ENCODE measurements at places on chromosomes 12 and 14.

DNA sequence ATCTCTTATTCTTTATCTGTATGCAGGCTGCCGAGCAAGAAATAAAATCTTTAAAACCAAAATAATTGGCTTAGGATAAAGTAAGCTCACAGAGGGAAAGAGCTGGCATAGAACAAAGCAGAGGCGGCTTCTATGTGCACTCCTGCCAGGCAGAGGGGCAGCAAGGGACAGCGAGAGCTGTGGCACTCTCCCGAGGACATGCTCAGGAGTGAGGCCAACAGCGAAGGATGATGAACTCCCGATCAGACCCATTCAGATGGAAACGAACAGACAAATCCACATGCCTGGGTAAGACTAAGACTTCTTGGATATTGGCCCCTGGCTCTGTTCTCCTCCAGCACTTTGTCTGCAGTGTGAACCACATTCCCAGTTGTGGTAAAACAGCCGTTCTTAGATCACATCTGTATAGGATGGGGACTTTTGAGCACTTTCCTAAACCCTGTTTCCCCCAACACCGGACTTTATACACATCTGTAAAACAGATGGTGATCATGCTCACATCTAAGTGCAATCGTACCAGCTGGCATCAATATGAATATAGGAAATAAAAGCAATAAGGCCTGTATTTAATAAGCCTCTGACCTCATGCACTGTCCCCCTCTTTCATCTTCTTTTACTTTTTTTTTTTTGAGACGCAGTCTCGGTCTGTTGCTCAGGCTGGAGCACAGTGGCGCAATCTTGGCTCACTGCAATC, 134.1 kb downstream of the PPM1H start:
- DNase-seq: no peak

GRCh38 chr12:29530436-29530835, 33.0 kb upstream of the OVCH1 start:
- DNase-seq: no peak

DNA sequence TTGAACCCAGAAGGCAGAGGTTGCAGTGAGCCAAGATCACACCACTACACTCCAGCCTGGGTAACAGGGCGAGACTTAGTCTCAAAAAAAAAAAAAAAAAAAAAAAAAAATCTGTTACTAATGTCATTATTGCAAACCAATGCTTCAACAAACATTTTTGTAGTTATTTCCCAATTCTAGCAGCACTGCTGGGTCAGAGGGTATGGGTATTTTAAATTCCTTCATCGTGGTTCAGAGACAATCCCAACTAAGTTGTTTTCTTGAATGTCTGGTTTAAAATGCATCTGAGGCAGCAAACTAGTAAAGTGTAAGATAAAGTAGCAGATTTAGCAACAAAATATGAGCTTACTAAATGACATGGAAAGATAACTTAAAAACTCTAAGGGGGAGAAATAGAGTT, 65.6 kb downstream of the FERMT2 start:
- no peak for DNase-seq

GRCh38 chr14:105480807-105481801, 5.6 kb upstream of the CRIP1 start:
- DNase-seq: peak; percentile 28

- DNase-seq: no peak
Measured at GRCh38 chr14:58662018-58662417, 24.3 kb downstream of the DACT1 start.

DNA sequence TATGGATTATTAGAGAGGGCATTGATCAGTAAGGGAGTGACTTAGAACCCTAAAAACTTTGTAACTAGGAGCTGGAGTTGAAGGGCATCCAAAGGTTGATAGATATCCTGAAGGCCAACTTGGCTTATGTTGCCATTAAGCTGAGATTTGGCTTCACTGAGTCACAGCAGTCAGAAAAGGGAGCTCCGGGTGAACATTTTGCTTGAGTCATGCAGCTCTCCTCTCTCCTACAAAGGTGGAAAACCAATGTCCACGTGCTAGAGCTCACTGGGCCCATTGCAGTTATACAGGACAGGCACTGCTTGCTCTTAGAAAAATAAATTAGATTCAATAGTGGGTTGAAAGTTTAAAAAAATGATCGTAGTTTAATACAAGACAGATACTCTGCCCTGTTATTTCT, 87.3 kb upstream of the LRIG3 start:
- no peak for DNase-seq

DNA sequence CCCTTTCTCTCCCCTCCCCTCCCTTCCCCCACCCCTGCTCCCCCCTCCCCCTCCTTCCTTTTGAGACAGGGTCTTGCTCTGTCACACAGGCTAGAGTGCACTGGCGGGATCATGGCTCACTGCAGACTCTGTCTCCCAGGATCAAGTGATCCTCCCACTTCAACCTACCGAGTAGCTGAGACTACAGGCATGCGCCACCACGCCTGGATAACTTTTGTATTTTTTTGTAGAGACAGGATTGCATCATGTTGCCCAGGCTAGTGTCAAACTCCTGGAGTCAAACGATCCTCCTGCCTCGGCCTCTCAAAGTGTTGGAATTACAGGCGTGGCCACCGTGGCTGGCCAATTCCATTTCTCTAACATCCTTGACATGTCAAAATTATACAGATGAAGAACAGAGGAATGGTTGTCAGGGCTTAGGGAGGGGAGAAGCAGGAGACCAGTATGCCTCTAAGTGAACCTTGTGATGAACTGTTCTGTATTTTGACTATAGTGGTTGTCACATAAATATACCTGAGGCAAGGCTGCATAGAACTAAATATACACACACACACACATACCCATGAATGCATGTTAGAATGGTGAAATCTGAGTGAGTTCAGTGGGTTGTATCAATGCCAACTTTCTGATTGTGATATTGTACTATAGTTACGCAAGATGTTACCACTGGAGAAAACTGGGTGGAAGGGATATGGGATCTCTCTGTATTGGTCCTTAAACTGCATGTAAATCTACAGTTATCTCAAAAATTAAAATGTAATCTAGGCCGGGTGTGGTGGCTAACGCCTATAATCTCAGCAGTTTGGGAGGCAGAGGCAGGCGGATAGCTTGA, 3.6 kb upstream of the CFAP73 start:
- no peak for DNase-seq

- DNase-seq: no peak
Measured at GRCh38 chr12:72774023-72774422, 501.9 kb downstream of the TRHDE start.

DNA sequence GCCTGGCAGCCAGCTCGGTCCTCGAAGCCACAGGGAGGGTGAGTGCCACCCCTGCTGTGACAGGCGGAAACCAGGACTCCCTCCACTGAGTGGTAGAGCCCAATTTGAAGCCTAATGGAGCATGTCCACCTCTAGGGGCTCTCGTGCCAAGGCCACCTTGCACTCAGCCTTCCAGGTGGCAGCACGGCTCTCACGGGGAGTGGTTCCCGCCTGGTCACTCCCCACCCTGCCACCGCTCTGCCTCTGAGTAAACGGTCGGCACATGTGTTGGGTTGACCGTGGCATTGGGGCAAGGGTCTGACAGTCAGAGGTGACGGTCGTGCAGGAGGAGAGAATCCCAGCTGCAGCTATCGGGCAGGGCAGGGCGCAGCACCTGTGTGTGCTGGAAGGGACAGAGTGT, 34.8 kb downstream of the IL31 start:
- no peak for DNase-seq

DNA sequence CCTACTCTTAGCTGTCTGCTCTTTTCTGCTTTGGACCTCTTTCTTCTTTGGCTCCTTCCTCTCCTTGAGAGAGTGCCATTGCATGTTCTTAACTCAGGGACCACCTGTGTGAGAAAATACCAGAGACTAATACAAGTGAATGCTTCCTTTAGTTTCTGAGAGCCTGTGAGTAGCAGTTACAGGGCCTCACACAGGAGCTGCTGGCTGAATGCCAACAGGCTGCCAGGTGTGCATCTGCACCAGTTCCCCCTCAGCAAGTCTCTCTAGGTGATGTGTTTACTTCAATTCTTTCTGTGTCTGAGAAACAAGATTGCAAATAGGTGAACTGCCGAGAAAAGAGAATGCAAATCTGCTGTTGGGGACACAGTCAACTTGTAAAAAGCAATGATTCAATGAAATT, 108.2 kb downstream of the STXBP6 start:
- no peak for DNase-seq

DNA sequence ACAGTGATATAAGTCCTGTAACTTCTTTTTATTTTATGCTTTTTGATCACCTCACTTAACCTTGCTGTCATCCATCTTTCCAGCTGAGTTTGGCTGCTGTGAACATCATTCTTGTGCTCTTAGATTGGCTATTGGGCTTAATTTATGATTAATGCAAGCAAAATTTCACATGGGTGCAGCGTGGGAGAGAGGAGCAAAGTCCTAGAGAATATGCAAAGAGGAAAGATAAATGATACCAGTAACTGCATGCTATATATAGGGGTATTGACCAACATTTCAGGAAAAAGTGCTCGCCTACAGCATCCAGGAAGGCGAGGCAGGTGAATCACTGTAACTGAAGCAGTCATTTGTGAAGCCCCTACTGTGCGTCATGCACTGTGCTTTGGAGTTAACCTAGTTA, 153.1 kb downstream of the TMTC2 start:
- no peak for DNase-seq

DNA sequence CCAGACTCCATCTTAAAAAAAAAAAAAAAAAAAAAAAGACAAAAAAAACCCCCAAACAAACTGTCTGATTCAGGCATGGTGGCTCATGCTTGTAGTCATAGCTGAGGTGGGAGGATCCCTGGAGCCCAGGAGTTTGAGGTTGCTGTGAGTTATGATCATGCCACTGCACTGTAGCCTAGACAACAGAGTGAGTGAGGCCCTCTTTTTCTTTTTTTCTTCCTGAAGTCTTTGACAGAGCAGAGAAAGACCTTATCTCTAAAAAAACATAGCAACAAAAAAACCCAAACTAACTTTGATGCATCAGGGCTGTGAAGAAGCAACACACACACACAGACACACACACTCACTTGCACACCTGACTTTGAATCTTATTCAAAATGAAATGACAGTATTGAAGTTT, 7.7 kb upstream of the AMN1 start:
- no peak for DNase-seq

DNA sequence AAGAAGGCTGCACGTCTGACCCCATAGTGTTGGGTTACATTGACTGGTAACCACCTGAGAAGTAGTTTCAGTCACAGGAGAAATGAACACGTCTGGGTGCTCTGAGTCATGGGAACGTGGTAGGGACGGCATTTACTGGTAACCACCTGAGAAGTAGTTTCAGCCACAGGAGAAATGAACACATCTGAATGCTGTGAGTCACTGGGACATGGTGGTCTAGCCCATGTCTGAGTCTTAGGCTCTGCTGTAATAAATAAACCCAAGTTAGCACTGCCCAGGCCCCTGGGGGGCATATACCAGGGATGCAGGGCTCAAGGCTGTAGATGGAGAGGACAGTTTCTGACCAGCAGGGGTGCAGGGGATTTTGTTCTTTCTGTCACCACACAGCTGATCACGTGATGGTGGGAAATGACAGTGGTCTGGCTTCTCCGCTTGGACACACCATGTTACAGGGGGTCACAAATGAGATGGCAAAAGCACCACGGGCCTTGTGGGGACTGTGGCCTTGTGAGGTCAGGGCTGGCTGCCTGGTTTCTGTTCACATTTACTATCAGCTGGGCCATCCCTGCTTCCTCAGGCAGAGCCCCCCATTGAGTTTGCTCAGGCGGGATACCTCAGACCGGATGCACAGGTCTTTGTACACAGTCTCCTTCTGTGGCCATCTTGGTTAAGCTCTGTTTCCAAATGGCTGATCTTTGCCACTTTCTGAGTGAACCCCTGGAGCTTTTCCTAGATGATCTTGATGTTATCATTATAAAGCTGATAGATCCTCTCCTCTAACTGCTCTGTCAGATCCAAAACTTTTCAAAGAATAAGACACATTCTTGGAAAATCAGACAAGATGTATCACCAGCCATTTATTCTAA, 9.8 kb upstream of the C12orf42 start:
- no peak for DNase-seq

- DNase-seq: no peak
Measured at GRCh38 chr12:102010265-102010994, 51.4 kb downstream of the WASHC3 start.

GRCh38 chr12:16606201-16606849, 363 bp upstream of the LMO3 start:
- no peak for DNase-seq

- DNase-seq: no peak
Measured at GRCh38 chr12:129550353-129550752, 353.5 kb downstream of the TMEM132D start.

DNA sequence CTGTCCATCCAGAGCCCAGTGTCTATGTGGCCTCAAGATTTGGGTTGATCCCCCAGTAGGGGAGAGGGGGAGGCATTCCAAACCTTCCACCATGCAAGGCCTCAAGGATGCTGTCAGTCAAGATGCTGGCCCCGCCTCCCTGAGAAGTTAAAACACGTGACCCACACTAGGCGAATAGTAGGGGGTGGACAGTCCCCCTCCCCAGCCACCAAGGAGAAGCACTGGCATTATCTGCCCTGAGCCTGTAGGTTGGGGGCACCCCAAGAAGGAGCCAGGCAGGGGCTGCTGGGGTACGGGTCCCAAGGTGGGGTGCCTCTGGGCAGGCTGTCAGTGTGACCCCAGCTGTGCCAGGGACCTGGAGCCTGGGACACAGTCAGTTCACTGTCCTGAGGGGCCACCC, 2.3 kb downstream of the SLC25A29 start:
- no peak for DNase-seq

DNA sequence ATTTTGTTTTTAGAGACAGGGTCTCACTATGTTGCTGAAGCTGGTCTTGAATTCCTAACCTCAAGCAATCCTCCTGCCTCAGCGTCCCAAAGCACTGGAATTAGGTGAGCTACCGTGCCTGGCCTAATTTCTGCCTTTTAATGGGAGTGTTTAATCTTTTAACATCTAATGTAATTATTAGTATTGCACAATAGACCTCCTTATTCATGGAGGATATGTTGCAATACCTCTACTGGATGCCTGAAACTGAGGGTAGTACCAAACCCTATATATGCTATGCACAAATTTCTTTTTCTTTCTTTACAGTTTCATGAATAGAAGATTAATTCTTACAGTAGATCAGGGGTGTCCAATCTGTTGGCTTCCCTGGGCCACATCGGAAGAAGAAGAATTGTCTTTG, 47.8 kb downstream of the MYRFL start:
- no peak for DNase-seq

DNA sequence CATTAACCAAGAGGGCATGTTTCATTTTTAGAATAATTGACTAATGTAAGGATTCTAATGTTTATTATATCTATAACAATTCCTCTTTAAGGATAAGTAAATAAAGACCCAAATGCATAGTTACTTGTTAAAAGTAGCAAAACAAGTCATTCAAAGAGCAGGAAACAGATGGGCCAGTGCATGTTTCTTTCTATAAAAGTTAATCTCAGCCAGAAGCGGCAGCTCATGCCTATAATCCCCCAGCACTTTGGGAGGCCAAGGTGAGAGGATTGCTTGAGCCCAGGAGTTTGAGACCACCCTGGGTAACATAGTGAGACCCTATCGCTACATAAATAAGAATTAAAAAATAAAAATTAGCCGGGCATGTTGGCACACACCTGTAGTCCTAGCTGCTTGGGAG, 391.0 kb upstream of the RGS6 start:
- DNase-seq: no peak

DNA sequence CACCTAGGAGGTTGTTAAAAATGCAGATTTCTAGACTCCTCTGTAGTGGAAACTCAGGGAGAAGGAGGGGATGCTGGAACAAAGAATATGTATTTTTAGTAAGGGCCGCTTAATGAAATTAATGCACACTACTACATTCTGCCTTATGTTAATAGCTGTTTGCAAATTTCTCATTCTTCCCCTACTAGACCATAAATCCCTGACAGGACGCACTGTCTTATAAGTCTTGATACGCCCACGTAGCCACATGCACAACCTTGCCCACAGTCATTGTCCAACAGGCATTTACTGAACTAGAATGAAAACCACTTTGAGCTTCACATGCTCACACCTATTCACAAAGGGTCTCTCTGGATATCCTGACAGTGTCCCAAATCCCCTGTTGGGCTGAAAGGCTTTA, 10.5 kb downstream of the KRT2 start:
- DNase-seq: no peak

Measured in AG04449 (cell line).